ENCODE measurements at places on chromosomes 12 and 14.
A peak's percentile ranks its signal among the peaks of the same experiment; 100 is the strongest.

- no peak for DNase-seq
Observed at GRCh38 chr12:96170762-96171161, 23.4 kb upstream of the ELK3 start.

GRCh38 chr14:34075042-34075744 is 124.3 kb upstream of the EGLN3 start:
- no peak for DNase-seq

DNA sequence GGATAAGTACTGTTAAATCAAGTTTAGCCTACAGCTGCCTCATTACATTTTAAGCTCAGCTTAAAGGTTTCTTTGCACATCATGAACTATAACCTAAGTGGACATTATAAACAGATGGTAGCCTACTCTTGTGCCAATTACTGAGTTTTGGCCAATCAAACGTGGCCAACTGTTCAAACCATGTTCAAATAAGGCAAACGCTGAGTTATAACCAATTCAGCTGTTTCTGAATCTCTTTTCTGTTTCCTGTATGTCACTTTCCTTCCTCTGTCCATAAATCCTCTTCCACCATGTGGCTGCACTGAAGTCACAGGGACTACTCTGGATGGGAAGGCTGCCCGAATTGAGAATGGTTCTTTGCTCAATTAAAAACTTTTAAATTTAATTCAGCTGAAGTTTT is 98.4 kb downstream of the BCAT1 start:
- no peak for DNase-seq

- DNase-seq, result no peak
Observed at GRCh38 chr12:94099632-94100031, 48.7 kb upstream of the PLXNC1 start.

- no peak for DNase-seq
Observed at GRCh38 chr14:67360470-67361206, 510 bp downstream of the EIF2S1 start.

DNA sequence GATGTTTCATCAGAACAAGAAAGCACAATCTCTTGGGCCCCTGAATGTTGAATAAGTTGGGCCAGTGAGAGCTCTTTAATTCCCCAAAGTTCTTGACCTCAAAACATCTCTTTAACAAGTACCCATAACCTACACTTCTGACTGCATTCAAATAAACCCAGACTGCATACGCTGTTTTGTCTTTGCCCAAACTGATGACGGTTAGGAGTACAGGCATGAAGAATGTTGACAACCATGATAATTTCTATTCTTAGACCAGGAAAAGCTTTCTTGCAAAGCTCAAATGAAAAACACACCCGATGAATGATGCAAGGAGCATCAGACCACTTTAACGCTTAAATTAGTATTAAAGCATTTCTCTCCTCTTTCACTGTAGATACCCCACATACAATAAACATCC is 11.7 kb upstream of the RAB3IP start:
- DNase-seq, result no peak

GRCh38 chr14:100615736-100616695 is 28.8 kb upstream of the BEGAIN start:
- DNase-seq, result no peak

GRCh38 chr12:113055594-113056380 is 743 bp upstream of the DTX1 start:
- no peak for DNase-seq

- DNase-seq, result no peak
Observed at GRCh38 chr12:113929312-113929989, 36.7 kb downstream of the RBM19 start.

GRCh38 chr12:7859552-7859951 is 13.2 kb downstream of the SLC2A14 start:
- DNase-seq, result no peak

- DNase-seq, result no peak
Observed at GRCh38 chr12:126935435-126935834, 1331.5 kb upstream of the TMEM132C start.

DNA sequence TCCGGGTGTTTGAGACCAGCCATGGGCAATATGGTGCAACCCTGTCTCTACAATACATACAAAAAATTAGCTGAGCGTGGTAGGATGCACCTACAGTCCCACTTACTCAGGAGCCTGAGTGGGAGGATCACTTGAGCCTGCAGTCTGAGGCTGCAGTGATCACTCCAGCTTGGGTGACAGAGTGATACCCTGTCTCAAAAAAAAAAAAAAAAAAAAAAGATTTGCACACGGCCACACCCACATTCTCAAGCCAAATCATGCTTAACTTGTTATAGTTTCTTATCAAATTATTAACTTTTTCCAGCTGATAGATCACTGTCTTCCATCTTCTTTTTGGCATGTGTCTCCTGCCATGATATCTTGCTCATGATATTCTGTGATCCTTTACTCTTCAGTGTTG is 6.8 kb downstream of the DRAM1 start:
- no peak for DNase-seq

GRCh38 chr14:75303381-75303789 is 24.8 kb downstream of the FOS start:
- DNase-seq, result peak; percentile 88

DNA sequence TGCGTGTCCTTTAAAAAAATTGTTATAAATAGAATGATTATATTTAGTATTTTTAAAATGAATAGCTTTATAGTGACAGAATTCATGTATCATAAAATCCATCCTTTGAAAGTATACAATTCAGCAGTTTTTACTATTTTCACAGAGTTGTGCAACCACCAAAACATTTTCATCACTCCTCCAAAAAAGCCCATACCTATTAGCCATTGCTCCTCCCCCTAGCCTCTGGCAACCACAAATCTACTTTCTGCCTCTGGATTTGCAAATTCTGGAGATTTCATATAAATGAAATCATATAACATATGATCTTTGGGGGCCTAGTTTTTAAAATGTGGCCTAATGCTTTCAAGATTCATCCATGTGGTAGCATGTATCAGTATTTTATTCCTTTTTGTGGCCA is 117.9 kb upstream of the MED13L start:
- DNase-seq, result no peak

GRCh38 chr12:69238589-69239351 is 599 bp upstream of the CPSF6 start:
- no peak for DNase-seq

- no peak for DNase-seq
Observed at GRCh38 chr12:68624933-68625332, 14.2 kb downstream of the RAP1B start.

- no peak for DNase-seq
Observed at GRCh38 chr12:115910057-115910456, 367.4 kb downstream of the MED13L start.

GRCh38 chr14:68981139-68981538 is 2.0 kb upstream of the ACTN1 start:
- DNase-seq, result no peak

GRCh38 chr12:8584004-8584403 is 28.7 kb downstream of the AICDA start:
- DNase-seq, result no peak

- no peak for DNase-seq
Observed at GRCh38 chr12:549476-550082, 89.8 kb downstream of the B4GALNT3 start.

- peak; percentile 61 for DNase-seq
Observed at GRCh38 chr14:71931492-71932228, 569 bp upstream of the RGS6 start.

GRCh38 chr14:35438910-35439713 is 34.6 kb upstream of the NFKBIA start:
- no peak for DNase-seq

- DNase-seq, result no peak
Observed at GRCh38 chr12:69508621-69509020, 38.4 kb downstream of the FRS2 start.

DNA sequence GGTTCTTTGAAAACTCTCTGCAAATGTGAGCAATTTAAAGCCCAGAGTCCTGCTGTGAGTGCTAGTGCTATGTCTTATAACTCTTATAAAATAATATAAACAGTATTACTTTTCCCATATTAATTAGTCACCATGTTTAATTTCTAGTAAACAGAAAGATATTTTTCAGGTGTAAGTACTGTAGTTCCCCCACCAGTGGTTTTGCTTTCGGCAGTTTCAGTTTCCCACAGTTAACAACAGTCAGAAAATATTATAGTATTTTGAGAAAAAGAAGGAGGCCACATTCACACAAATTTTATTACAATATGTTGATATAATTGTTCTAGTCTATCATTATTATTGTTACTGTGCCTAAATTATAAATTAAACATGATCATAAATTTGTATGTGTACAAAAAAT is 800.5 kb downstream of the LRFN5 start:
- DNase-seq, result no peak

DNA sequence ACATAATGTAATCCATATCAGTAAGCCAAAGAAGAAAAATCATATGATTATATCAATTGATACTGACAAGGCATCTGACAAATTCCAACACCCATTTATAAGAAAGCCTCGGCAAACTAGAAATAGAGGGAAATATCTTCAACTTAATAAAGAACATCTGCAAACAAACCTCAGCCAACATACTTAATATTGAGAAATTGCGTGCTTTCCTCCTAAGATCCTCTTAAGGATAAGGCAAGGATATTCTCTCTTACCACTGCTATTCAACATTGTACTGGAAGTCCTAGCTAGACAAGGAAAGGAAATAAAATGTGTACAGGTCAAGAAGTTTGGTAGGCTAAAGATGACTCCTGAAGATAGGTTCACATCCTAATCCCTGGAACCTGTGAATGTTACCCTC is 115.9 kb downstream of the DERA start:
- no peak for DNase-seq

GRCh38 chr14:32710731-32711680 is 227.7 kb upstream of the NPAS3 start:
- peak; percentile 62 for DNase-seq

DNA sequence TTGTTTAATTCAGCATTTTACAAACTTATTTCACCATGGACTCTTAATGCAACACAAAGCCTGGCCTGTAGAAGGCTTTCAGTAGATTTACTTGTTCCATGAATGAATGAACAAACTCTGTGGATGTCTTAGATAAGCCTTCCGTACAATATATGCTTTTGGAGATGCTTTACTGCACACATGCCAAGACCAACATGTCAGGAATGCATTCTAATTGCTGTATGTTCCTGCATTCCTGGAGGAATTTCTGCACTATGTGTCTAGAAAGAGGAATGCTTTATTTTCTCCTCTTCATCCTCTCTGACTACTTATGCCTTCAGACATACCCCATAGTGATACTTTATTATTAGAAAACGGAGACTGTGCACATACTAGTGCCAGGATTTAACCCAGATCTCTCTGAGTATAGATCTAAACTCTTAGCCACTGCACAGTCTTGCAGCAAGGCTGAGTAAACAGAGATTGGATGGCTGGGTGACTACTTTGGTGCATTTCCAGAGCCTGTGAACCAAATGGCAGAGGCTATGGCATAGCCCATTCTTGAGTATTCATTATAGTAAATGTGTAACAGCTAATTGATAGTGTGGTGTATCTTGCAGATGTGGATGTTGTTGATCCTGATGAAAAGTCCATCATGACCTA is 108.2 kb downstream of the SYNE2 start:
- DNase-seq, result no peak

GRCh38 chr14:92973261-92973797 is 50.4 kb downstream of the CHGA start:
- DNase-seq, result peak; percentile 70

GRCh38 chr12:58504143-58504938 is 416.0 kb downstream of the LRIG3 start:
- no peak for DNase-seq

GRCh38 chr14:61488417-61489401 is 167.3 kb downstream of the PRKCH start:
- no peak for DNase-seq

DNA sequence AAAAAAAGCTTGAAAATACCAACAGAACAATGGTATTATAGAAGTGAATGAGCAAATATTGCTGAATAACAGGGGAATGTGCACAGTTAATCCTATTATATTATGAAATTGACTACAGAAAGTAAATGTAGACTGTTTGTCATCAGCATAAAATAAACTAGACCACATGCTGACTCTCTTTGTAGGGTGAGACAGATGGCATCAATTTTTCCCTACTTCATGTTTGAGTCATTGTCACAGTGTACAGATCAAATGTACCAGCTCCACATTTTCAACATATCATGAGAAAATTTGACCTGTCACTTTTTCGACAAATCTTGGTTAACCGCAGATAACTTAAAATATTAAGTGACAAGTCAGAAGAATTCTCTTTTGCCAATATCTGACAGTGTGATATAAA is 421.0 kb downstream of the RPL10L start:
- no peak for DNase-seq

DNA sequence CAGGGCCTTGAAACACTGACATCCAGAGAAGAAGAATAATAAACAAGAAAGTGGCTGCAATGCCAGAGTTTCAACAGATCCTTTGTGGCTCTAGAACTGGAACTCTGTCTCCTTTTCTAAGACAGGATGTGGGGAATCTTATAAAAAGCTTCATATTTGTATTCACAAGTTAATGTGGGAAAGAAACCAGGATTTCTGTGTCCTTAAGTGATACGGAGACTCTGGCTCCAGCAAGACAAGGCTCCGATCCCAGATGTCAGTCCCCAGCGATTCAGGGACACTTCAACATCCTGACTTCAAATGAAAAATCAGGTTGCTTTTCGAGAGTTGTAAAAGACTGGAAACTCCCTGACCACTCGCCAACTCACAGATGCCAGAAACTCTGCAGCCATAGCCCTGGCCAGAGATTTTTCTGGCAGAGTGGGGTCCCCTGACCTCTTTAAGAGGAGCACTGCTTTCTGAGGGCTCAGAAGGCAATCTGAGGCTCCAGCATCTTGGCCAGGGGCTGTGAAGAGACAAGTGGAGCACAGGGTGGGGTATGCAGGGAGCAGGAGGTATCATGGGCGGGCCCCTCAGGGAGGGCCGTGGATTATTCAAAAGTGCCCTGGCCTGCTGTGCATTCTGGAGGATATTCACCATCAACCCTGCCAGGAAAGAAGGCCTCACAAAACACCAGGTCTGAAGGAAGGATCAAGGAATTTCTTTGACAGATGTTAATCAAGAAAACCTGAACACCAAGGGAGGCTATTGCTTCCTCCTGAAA is 53.3 kb downstream of the TMX1 start:
- DNase-seq, result no peak

DNA sequence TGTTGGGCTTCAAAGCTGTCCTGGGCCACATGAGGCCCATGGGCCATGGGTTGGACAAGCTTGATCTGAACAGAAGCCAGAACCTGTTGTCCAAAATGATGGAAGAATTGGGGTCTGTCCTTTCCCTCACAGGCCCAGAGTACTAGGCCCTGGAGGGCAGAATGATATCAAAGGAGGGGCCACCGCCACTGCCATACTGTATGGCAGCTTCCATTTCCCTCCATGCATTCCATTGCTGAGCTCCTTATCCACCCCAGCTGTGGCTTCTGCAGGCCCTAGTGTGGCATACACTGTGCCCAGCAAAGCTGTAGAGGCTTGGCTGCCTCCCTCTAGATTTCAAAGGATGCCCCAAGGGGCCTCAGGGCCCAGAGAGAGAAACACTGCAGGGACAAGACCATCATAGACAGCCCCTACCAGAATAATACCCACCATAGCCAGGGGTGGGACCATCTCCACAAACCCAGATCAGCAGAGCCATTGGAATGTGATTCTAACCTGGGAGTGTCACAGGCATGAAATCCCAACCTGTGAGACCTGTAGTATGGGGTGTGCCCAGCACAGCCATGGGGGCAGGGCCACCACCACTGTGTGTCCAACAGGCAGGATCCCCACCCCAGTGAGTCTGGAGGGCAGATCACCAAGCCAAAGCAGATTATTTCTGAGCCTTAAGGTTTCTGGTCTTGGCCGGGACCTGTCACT is 61.4 kb upstream of the BEGAIN start:
- DNase-seq, result no peak

GRCh38 chr14:69999261-69999674 is 120.1 kb downstream of the SMOC1 start:
- DNase-seq, result no peak

- DNase-seq, result no peak
Observed at GRCh38 chr12:54337854-54338650, 13.1 kb downstream of the COPZ1 start.

All from activated CD4-positive, alpha-beta T cell treated with anti-CD3 and anti-CD28 coated beads, Interleukin-2, amount 10 ng/mL, durations not matched to agents 24 days and 14 days (primary cell).